ENCODE measurements at places on chromosomes 12 and 14. TPM values are rescaled to one million over a fixed set of nuclear protein-coding genes. Genes with fewer than 3 reads are reported as not detected.

The RNASE3 gene
- not detected for total RNA-seq

The NANOG gene
- under 0.01 TPM for total RNA-seq

The EML5 gene
- total RNA-seq, result 0.51 TPM

The EIF2B1 gene
- total RNA-seq, result 211 TPM

The NDRG2 gene
- 32.5 TPM for total RNA-seq

The BLOC1S1 gene
- 152 TPM for total RNA-seq

The KLHDC1 gene
- total RNA-seq, result 0.14 TPM

The C3AR1 gene
- not detected for total RNA-seq

The RPGRIP1 gene
- total RNA-seq, result not detected

The POTEM gene
- not detected for total RNA-seq

The TMEM63C gene
- 22.3 TPM for total RNA-seq

The DPPA3 gene
- not detected for total RNA-seq

The SERPINA12 gene
- not detected for total RNA-seq

The GSC gene
- not detected for total RNA-seq

The CD69 gene
- total RNA-seq, result not detected
